Naive thymus-derived CD8-positive, alpha-beta T cell (primary cell): ENCODE measurements at places on chromosomes 3 and 15.
A peak's percentile ranks its signal among the peaks of the same experiment; 100 is the strongest.

- DNase-seq, result peak; percentile 7
Measured at GRCh38 chr3:31981206-31982181, at the start of the genes OSBPL10 and ZNF860. Gene OSBPL10 (minus strand): TSS chr3:31981262. CDS start chr3:31981179, 83 bp downstream. Gene ZNF860 (plus strand): TSS chr3:31981750. CDS start chr3:31989080, 7,330 bp downstream.

GRCh38 chr3:56919797-56920195 lies 118.0 kb upstream of the ARHGEF3 start:
- no peak for DNase-seq

DNA sequence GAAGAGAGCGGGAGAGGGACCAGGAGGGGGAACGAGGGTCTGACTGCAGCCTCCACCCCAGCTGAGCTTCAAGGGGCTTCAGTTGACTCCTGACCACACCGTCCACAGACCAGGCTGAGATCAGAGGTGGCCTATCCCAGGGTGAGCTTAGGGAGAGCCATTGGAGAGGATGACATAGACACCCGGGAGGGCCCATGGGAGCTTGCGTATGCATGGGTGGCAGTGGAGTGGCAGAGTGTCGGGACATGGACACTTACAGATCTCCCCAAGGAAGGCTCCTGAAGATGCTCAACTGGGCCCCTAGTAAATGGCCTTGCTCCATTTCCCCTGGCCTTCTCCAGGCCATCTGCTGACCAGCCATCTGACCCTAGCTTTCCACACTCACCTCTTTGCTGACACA lies 12.6 kb upstream of the ALAS1 start:
- no peak for DNase-seq

DNA sequence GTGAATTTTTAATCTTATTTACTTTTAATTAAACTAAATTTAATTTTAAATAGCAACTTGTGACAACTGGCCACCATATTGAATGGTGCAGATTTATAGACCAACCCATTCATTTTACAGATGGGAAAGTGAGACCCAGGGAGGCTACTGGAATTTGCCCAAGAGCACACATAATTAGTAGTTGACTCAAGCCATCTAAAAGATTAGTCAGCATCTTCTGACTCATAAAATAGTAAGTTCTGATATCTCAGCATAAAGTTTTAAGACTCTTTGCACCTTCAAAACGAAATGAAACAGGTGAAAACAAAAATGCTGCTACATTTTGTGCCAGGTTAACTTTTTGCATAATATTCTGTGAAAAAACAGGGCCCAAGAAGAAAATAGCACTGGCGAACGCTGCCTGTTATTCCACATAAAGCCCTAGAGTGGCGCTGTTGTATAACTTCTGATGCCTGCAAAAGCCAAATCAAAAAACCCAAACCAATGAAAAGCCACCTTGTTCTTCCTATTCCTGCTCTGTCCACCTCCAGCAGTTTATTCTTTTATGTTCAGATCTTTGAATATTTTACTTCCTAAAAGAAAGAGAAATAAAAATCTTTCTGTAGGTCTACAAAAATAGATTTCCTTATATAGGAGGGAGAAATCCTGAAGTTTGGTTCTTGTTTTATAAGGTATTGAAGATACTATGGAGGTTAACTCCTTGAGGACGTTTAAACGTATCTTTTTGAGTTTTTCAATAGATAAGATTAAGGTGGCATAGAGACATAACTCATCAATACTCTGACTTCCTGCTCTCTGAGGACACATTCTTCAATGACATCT lies 62.8 kb downstream of the OTOL1 start:
- no peak for DNase-seq

DNA sequence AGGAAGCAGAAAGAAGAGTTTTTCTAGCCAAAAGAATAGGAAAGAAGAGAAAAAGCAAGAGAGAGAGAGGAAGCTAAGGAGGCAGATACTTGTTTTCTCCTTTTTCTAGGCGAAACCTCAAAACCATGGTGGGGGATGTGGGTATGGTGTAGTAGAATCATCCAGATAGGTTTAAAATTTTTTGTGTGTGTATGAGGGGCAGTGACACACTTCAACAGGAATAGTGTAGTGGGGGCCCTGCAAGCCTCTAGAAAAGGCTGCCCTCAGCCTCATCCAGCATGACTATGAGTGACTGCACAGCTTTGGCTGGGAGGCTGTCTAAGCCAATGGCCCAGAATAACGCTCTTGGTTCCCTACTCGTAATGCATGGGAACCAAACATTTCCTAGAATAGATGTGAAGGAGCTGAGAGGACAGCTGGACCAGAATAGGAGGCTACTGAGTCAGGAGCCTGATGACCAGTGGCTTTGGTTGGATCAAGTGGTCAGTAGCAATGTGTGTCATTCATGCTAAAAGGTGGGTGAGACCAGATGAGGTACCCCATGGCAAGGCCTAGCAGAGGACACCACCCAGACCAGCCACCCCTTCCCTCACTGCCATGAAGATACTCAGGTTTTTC lies 24.4 kb downstream of the MOBP start:
- DNase-seq, result no peak

DNA sequence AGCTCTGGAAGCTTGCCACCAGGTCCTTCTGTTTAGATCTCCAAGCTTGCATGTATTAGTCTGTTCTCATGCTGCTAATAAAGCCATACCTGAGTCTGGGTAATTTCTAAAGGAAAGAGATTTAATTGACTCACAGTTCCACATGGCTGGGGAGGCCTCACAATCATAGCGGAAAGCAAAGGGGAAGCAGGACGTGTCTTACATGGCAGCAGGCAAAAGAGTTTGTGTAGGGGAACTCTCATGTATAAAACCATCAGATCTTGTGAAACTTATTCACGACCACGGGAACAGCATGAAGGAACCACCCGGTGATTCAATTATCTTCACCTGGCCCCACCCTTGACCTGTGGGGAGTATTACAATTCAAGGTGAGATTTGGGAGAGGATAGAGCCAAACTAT lies 147.0 kb upstream of the PROK2 start:
- DNase-seq, result no peak

- no peak for DNase-seq
Measured at GRCh38 chr15:86541540-86541939, 461.9 kb downstream of the AGBL1 start.
